HS-27A (cell line): ENCODE measurements at places on chromosomes 4 and X.

DNA sequence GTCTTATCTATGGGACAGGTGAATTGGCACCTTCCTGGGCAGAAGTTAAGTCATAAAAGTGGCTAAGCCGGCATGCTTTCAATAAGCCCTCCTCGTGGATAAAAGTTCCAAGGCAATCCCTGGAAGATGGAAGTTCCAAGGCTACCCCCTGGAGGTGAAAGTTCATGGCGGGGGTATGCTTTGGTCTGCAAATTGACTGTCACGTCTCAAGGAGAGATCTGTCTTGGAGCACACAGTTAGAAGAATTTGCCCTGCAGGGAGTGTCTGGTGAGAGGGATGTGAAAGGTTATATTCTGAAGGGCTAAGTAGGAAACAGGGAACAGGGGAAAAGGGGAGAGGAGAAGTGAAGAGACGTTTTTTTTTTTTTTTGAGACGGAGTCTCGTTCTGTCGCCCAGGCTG lies 26.2 kb upstream of the GPR173 start:
- DNase-seq = no peak

GRCh38 chr4:139642364-139642763 lies 23.3 kb upstream of the MGST2 start:
- peak; percentile 54 for DNase-seq

- peak; percentile 84 for DNase-seq
Measured at GRCh38 chr4:75844151-75844662, 58.0 kb downstream of the PPEF2 start.

GRCh38 chr4:111807576-111807975 lies 337.7 kb upstream of the FAM241A start:
- no peak for DNase-seq

DNA sequence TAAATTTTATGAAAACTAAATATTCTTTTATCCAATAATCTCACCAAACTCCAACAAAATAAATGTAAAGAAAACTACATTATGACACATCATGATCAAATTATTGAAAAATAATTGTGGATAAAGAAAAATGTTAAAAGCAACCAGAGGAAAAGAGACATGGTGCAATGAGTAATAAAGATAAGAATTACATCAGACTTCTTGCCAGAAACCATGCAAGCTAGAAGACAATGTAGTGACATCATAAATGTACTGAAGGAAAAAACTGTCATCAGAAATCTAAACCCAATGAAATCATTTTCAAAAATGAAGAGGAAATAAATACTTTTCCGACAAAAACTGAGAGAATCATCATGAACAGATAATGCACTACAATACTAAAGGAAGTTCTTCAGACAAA lies 135.9 kb upstream of the EOLA2 start:
- no peak for DNase-seq

GRCh38 chr4:80268081-80268823 lies 1.8 kb downstream of the FGF5 start:
- DNase-seq = no peak

DNA sequence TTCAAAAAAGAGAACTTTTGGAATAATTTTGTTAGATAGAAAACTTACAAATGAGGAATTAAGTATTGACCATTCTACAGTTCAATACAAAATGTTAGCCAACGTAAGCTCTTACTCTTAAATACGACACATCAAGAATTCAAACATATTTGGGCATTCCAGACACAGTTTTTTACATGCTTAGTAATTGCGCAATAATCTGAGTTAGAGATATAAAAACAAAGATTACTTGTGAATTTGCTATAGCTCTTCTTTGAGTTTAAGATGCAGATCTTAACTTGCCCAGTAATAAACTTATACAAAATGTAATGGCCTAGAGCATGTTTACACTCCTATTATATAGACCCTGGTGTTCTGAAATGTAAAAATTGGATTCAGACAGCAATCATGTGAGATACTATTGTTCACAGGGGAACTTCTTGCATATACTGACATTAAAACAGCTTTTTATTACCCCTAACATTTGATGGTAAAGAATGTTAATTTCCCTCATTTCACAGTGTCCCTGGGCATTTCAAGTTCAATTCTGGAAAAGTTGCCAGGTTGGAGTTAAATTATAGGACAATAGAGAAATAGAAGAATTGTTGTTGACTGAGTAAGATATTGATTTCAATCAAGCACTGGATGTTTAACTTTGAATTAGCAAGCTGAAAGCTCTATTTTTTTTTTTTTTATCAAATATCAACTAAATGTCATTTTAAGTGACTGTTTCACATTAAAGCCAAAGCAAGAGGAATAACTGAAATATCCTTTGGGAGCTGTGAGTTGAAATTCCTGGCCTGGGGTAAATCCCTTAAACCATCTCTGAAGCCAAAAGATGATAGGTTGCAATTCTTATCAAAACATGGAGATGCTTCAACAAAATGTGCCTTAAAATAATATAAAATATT lies 910 bp downstream of the HPGDS start:
- no peak for DNase-seq

- no peak for DNase-seq
Measured at GRCh38 chrX:38206542-38206941, 14.1 kb downstream of the SRPX start.

GRCh38 chr4:129014566-129015509 lies 78.5 kb downstream of the SCLT1 start:
- DNase-seq = no peak

- DNase-seq = no peak
Measured at GRCh38 chrX:69280933-69281332, 115.7 kb upstream of the PJA1 start.

- DNase-seq = no peak
Measured at GRCh38 chrX:65195621-65196020, 219.4 kb upstream of the ZC4H2 start.

GRCh38 chr4:82561786-82562563 lies at the start of gene TMEM150C:
TSS of gene TMEM150C (minus strand) at chr4:82561988. CDS start at chr4:82504657, 57,331 bp downstream.
- no peak for DNase-seq
